A172 (cell line): ENCODE measurements at places on chromosomes 5 and 9. TPM values are rescaled to one million over a fixed set of nuclear protein-coding genes. Genes with fewer than 3 reads are reported as not detected.

Gene OGN
- total RNA-seq = not detected in 2 replicates

Gene GRXCR2
- not detected in 2 replicates for total RNA-seq

Gene PCDHB7
- 5.2 and 6.9 TPM in 2 replicates for total RNA-seq

Gene FOXI1
- total RNA-seq = 0.10 TPM in 1 of 2 replicates, not detected in the other

Gene PTGER4
- 3.8 and 4.0 TPM in 2 replicates for total RNA-seq

Gene NDUFA8
- 144 and 168 TPM in 2 replicates for total RNA-seq

Gene C5
- 6.3 and 11.5 TPM in 2 replicates for total RNA-seq

Gene GKAP1
- 5.7 and 10.3 TPM in 2 replicates for total RNA-seq

Gene SYK
- not detected in 2 replicates for total RNA-seq

Gene TRAF1
- 0.91 and 0.95 TPM in 2 replicates for total RNA-seq

Gene FAM169A
- total RNA-seq = 28.3 and 33.0 TPM in 2 replicates

Gene NTNG2
- total RNA-seq = 3.8 and 5.7 TPM in 2 replicates

Gene GDNF
- 0.31 TPM in 1 of 2 replicates, not detected in the other for total RNA-seq

Gene PDE8B
- total RNA-seq = 0.05 TPM in 1 of 2 replicates, not detected in the other

Gene CCDC192
- total RNA-seq = not detected in 2 replicates

Gene UIMC1
- total RNA-seq = 42.9 and 43.9 TPM in 2 replicates

Gene LECT2
- not detected in 2 replicates for total RNA-seq

Gene HNRNPK
- total RNA-seq = 631 and 694 TPM in 2 replicates

Gene MSMP
- not detected in 2 replicates for total RNA-seq

Gene ERP44
- total RNA-seq = 28.3 and 28.7 TPM in 2 replicates

Gene RNF208
- 0.09 and 0.17 TPM in 2 replicates for total RNA-seq

Gene TGFBI
- total RNA-seq = 10.5 and 11.6 TPM in 2 replicates

Gene TMEM215
- total RNA-seq = not detected in 2 replicates

Gene RNF180
- total RNA-seq = 0.48 and 0.96 TPM in 2 replicates

Gene DRD1
- total RNA-seq = not detected in 2 replicates

Gene TAF11L10
- total RNA-seq = not detected in 2 replicates

Gene MIGA2
- 28.6 and 33.0 TPM in 2 replicates for total RNA-seq

Gene INSL6
- not detected in 2 replicates for total RNA-seq

Gene NUTM2F
- total RNA-seq = not detected in 2 replicates

Gene LOX
- 22.2 and 27.2 TPM in 2 replicates for total RNA-seq

Gene SPINK9
- not detected in 2 replicates for total RNA-seq

Gene SH2D3C
- 1.7 and 2.1 TPM in 2 replicates for total RNA-seq

Gene CCL27
- total RNA-seq = 2.2 TPM in 1 of 2 replicates, not detected in the other

Gene PCDHA12
- 3.8 and 4.5 TPM in 2 replicates for total RNA-seq
